ENCODE measurements at places on chromosomes 1 and 21.

GRCh38 chr1:194889310-194889709 lies 1702.9 kb upstream of the B3GALT2 start:
- DNase-seq: no peak

DNA sequence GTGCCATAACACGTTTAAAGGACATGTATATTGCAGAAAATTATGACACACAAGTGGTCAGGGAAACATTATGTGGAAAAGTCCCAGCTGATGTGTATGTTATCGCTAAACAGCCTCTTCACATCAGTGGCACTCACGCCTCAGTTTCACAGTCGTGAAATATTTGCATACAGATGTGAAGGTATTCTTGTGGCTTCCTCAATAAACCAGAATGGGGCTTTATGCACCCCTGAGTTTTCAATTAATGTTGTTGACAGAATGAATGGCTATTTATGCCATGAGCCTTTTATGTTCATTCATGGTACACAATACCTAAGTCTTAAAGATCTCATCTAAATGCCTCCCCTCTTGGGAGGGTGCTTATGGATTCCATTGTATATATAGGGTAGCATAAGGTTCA lies 202.1 kb upstream of the ADGRL2 start:
- no peak for DNase-seq

GRCh38 chr1:45820173-45820572 lies 16.8 kb downstream of the MAST2 start:
- no peak for DNase-seq

GRCh38 chr21:31624961-31625491 lies 34.5 kb upstream of the SOD1 start:
- DNase-seq: no peak

DNA sequence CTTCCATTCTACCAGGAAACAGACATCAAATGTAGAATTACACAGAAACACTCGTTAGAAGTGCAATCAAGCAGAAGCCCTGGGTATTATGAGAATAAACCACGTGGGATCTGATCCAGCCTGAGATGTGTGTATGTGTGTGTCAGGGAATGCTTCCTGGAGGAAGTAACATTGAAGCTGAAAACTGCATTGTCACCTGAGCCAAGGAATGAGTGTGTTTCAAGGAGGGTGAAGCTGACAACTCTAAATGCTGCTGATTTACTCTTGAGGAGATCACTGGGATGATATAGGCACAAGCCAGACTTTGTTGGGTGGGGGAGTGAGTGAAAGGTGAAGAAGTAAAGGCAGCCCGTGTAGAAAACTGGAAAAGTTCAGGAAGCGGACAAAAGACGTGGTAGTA lies 27.6 kb downstream of the FAAH start:
- DNase-seq: no peak

- DNase-seq: no peak
These were observed 3.7 kb upstream of the ALX3 start for GRCh38 chr1:110074166-110074565.

DNA sequence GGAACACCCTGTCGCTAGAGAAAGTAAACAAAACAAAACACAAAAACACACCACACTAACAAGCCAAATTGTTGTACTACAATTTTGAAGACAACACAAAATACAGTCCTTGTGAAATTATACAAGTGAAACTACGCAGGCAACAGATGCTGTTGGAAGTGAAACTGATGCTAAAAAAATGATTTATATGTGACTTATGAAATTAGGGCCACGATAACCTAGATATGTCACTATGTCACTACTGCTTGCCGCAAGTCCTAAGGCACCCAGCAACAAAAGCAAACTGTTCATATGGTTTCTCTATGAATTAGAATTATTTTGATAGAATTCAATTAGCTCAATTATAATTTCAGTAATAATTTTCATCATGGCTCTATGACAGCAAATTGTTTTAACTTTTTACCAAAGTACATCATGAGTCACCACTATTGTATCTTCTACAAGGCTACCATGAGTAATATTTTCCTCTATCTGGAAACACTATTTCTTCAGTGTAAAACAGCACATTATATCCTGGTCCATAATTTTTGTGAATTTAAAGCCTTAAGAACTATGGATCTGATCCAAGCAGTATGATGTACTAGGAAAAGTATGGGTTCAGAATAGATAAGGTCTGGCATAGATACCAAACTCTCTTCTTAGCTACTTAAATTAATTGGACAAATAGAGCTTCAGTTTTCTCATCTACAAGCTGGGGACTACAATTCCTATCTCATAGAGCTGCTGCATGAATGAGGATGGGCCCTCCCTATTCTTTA lies 216.3 kb downstream of the COL11A1 start:
- DNase-seq: no peak

GRCh38 chr1:202274611-202275010 lies 67.1 kb downstream of the UBE2T start:
- DNase-seq: peak; percentile 36

- no peak for DNase-seq
These were observed 329.5 kb upstream of the DUSP10 start for GRCh38 chr1:222071387-222071786.

Data from activated CD4-positive, alpha-beta T cell treated with anti-CD3 and anti-CD28 coated beads for 24 hours (primary cell).